ENCODE measurements at places on chromosomes 6 and 20.
A peak's percentile ranks its signal among the peaks of the same experiment; 100 is the strongest.

GRCh38 chr6:3222506-3223038 lies 4.9 kb downstream of the TUBB2B start:
- no peak for DNase-seq

GRCh38 chr6:112935402-112936078 lies 588.4 kb downstream of the RFPL4B start:
- DNase-seq = no peak

DNA sequence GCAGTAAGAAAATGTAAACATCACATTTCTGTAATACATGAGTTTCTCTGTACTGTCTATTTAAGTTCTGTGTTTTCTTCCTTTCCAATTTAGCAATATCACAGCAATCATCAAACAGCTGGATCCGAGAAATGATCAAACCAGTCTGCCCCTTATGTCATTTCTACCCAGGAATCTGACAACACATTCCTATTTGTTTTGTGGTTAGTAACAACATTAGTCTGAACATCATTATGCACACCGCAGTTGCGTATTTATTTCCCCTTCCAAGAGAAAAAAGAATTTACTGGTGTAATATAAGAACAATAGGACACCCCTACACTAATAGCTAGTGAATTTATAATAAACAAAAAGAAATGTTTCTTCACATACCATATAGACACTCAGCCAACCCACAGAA lies 179.5 kb downstream of the BTBD9 start:
- peak; percentile 22 for DNase-seq

DNA sequence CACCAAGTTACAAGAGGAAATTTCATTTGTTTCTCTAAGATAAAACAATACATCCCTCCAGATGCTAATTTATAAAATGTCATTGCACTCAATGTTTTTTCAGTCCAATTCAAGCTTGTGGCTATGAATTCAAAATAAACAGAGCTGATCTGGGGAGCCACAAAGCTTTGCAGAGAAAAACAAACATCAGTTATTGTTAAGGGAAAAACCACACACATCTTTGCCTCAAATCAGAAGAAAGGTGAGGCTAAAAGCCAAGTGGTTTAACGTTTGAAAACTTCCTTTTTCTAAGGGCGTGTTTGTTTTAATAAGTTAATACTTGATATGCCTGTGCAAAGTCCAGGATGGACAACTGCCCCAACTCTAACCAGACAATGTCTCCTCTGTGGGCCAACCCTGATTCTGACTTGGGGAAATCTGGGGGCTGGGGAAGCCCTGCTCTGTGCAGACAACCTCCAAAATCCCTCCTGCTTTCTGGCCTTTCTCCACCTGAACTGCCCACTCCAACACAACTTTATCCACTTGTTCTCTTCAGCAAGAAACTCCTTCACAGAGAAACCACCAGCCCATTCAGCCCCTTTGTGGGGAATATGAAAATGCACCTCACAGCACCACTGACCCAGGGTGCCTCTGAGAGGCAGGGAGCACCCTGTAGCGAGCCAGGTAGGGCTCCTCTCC lies 44.6 kb upstream of the NT5E start:
- peak; percentile 1 for DNase-seq

- DNase-seq = no peak
Observed at GRCh38 chr20:19750907-19751636, 7.0 kb upstream of the RIN2 start.

GRCh38 chr6:153616506-153616905 lies 422.5 kb upstream of the OPRM1 start:
- no peak for DNase-seq

- DNase-seq = peak; percentile 26
Observed at GRCh38 chr6:139973669-139974344, 599.4 kb upstream of the CITED2 start.

DNA sequence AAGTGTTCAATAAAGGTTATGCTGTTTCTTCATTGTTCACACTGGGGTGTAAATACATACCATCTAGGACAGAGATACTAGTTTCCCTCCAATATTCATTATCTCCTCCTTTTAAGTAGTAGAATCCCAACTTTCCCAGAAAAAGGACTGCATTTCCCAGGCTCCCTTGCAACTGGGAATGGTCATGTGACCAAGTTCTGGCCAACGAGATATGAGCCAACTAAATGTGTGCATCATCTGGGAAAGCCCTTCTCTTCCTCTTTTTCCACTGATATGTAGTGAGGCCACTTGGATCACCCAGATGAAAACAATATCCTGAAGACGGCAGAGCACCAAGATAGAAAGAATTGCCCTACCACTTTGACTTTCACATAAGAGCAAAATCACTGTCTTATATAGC lies 97.9 kb upstream of the PTPRT start:
- no peak for DNase-seq

- DNase-seq = no peak
Observed at GRCh38 chr6:142210606-142211005, 63.5 kb downstream of the VTA1 start.

DNA sequence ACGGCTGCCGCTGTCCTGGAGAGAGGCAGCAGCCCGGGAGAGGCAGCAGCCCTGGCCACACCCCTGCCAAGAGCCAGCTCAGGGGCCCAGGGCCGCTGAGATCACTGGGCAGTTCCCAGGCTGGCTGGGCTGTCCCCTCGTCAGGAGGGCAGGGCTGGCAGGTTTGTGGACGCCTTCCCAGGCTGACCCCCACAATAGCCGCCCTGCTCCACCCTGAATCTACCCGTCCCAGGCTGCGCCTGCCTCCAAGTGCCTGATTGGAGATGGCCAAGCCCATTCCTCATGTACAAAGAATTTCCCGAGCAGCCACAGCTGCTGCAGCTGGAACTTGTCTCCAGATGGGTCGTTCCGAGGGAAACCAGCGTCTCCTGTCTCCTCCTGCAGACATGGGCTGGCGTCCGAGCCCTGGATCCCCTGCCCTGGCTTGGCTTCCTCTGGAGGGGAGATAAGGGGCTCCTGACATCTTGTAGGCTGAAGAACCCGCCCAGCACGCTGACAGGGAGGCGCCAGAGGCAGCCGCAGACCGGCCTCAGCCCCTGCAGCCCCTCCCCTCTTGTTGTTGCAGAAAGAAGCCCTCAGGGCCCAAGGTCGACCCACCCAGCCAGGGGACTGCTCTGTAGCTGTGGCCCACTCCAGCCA lies 9.4 kb upstream of the GATA5 start:
- DNase-seq = no peak
